ENCODE measurements at places on chromosomes 5 and 9.

GRCh38 chr5:146560205-146560812 is 44.3 kb upstream of the GPR151 start:
- DNase-seq = no peak

- no peak for DNase-seq
These were observed 3.7 kb upstream of the PAPPA start for GRCh38 chr9:116149844-116150243.

- no peak for DNase-seq
These were observed 25.6 kb downstream of the PDZD2 start for GRCh38 chr5:31664566-31664965.

DNA sequence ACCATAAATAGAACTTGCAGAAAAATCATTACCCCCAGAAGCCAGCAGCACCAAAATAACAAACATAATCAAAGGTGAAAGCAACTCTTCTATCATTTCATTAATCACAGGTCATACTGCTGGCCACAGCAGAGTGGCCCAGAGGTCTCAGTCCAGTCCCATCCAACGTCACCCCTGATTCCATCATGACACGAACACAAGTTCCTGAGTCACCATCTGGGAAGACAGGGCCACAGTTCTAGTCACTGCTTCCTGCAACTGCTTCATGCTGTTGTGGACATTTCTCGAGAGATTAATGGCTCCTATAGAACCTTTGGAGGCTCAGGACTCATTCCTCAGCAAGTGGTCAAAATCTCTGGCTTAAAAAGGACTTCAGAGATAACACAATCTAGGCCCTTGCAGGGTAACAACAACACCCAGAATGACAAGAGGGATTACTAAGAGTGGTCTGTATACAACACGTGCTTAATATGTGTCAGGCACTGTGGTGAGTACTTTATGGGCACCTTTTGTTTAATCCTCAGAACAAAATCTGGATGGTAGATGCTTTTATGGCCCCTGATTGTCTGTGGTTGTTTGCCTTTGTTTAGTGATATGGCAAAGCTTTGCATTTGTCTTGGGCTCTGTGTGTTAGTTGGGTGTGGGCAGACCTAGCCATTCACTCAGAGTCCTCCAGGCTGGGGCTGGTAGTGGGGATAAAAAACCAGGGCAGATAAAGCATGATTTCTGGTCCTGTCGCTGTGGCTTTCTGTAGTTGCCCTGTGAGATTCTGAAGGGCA is 184.3 kb downstream of the DAB2IP start:
- DNase-seq = no peak

DNA sequence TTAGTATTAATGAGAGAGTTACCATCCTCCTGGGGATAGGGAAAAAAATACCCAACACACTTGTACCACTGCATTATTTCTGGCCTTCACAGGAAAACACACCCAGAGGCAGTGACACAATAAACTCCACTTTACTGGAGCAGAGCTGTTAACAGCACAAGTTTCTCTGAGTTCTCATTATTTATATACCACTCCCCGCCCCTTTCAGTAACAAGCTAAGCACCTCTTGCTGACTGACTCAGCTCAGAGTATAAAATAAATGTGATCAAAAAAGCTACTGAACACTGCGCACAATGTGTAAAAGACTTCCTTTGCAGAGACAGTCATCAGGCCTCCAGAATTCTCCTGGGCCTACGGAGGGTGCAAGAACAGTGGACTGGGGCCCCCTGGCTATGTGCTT is 21.6 kb downstream of the KLF9 start:
- no peak for DNase-seq

DNA sequence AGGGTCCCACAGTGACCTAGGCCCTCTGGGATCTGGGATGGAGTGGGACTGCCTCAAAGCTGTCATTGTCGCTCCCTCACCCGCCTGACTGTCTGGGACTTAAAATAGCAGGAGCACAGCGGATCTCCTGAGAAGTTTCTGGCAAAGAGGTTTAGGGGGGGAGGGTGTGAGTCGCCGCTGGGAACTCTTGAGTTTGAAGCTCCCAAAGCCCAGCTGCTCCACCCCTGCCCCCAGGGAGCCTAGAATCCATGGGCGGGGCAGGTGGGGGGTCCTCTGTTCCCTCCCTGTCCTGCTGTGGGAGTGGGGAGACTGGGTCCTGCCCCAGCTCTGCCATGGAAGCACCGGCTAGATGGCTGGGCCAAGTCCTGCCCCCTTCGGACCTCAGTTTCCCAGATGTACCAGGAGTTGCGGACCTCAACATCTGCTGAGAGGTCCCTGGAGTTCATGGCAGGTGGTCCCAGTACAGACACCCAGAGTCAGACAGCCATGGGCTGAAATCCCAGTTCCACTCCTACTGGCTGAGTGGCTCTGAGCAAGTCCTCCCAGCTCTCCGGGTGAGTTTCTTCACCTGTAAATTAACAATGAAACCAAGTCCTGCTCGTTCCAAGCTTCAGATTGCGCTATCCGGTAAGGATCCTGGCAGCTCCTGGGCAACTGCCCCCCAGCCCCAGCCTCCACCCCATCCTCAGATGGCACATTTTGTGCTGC is 985 bp upstream of the WDR38 start:
- DNase-seq = no peak

DNA sequence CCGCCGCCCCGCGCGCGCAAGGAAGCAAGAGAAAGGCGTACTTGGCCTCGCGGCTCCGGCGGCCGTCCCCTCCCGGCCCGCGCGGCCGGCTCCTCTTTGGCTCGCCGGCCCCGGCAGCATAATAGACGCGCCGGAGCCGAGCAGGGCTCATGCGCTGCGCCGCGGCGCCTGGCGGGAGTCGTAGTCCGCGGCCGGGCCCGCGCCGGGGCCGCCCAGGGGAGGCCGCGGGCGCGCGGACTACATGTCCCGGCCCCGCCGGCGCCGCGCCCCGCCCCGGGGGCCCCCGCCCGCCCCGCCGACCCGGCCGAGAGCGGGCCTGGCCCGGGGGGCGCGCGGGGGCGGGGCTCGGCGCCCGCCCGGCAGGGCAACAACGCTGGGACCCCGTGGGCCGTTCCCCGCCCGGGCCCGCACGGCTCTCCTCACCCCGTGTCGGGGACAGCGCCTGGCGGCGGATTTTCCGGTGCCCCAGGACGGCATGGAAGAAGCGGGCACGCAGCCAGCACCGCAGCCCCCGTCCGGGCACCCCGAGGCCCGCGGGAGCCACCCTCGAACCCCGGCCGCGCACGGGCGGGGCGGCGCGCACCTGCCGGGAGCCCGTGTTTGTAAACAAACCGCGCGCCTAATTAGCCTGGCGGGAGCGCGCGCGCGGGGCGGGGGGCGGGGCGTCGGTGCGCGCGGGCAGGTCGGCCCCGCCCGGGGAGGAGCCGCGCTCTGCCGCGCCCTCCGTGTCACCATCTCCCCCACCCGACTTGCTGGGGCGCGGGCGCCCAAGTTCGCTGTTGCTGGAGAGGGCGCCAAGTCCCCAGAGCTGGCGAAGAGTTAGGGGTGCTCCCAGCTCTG is at the start of gene BRD3:
Gene BRD3, minus strand, starts transcription at position 123 of the 840 bp plus-strand sequence. CDS start 14,549 bp downstream, outside the sequence.
- DNase-seq = peak; percentile 95

GRCh38 chr9:98495530-98495929 is 213.2 kb downstream of the GABBR2 start:
- DNase-seq = no peak

GRCh38 chr5:143713047-143714003 is 98.6 kb upstream of the HMHB1 start:
- no peak for DNase-seq

DNA sequence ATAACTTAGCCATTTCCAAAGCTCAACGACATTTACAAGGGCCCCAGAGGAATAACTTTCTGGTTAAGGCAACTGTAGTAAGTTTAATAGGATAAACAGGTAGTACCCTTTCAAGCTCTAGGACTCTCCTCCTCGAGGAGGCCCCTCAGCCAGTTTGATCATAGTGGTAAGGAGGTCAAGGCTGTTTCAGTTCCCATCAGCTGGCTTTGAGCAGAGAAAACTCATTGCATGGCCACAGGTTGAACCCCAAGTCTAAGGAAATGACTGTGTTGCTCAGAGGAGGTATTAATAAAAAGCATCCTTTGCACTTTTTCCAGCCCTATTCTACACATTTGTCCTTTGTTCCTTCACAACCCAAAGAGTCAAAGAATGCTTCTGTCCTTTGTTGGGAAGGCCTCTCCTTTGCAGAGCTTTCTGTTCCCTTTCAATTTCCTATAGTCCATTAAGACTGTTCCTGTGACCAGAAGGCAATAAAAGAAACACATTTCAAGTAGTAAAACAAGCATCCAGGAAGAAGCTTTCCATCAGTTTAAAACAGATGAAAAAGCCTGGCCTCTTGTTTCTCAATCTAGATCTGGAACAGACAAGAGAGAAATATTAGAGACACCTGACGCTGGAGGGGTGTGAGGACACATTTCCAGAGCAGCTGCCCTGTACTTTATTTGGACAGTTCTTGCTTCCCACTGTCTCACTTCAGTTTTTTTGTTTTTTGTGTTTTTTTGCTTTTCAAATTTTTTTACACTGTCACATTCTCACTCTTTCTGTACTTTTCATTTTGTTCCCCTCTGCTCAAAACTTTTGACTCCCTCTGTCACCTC is 54.1 kb downstream of the PRRC1 start:
- DNase-seq = no peak
